ENCODE measurements at places on chromosomes 2 and 18.

GRCh38 chr18:6021306-6022073 lies 126.2 kb upstream of the TMEM200C start:
- no peak for DNase-seq

DNA sequence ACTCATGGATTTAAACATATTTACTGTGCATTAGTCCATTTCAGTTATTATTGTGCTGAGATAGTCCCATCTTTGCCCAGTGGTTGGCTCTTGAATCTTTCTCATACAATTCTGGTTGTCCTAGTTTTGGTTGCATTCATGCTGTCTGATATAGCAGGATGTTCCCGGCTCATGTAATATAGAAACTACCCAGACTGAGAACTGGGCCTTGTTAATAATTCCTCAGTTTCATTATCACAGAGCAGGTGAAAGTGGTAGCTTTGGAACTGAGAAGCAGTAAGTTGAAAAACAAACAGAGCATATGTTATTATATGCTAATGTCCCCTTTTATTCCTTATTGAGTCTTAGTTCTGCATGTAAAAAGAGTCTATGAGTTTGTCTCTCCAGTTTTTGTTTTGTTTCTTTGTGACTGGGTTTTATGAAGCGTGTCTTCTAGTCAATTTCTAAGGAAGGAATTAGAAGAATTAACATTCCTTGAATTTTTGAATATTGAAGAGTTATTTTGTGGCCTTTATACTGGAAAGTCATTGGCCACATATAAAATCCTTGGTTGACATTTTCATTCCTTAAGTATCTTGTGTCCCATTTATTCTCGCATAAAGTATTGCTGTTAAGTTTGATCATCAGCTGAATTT lies 43.3 kb downstream of the EIF5B start:
- no peak for DNase-seq

DNA sequence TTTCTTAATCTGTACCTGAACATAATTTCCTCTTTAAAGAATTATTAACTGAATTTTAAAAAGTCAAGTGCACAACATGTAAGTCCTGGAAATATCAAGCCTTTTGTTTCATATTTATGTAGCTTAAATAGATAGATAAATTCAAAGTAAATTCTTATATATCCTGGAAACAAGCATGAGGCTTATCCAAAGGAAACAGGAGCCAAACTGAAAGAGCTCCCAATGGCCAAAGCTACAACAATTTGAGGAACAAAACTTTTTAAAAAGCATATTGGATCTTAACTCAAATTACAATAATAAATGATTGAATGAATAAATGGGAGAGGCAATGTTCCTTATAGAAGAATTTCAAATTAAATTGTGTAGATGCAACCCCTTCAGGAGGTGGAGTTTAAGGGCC lies 679.1 kb downstream of the METTL4 start:
- no peak for DNase-seq

GRCh38 chr18:5972298-5972697 lies 77.0 kb upstream of the TMEM200C start:
- no peak for DNase-seq

DNA sequence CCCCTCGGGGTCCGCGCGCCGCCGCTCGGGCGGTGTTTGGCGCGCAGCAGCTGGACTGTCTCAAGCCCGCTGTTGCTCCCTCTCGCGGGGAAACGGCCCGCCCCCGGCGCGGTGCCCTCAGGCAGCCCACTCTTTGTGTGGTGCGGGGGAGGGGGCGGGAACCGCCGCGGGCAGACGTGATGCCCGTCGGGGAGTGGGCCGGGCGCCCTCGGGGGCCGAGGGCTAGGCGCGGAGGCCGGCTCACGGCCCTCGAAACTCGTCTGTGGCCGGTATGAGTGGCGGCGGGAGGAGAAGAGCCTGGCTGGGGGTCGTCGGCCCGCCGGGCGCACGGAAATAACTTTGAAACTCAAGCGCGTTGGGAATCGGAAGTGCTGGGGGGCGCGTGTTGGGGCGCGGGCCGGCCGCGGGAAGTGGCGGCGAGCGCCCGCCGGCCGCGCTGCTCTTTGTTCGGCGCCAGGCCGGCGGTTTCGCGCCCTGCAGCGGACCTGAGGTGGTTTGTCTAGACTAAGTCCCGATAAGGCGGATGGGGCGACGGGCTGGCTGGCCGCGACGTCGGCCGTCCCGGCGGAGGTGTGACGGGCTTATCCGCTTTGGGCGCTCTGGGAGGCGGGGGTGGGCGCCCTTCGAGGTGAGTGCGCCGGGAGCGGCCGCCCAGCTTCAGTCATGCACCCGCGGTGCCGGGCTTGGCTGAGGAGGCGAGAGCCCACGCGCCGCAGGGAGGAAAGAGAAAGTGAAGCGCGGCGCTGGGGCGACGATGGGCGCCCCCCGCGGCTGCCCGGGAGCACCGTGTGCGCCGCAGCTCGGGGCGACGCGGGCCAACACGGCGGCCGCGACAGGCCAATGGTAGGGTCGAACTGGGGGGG lies 679 bp downstream of the PTMA start:
- DNase-seq, result peak; percentile 60

DNA sequence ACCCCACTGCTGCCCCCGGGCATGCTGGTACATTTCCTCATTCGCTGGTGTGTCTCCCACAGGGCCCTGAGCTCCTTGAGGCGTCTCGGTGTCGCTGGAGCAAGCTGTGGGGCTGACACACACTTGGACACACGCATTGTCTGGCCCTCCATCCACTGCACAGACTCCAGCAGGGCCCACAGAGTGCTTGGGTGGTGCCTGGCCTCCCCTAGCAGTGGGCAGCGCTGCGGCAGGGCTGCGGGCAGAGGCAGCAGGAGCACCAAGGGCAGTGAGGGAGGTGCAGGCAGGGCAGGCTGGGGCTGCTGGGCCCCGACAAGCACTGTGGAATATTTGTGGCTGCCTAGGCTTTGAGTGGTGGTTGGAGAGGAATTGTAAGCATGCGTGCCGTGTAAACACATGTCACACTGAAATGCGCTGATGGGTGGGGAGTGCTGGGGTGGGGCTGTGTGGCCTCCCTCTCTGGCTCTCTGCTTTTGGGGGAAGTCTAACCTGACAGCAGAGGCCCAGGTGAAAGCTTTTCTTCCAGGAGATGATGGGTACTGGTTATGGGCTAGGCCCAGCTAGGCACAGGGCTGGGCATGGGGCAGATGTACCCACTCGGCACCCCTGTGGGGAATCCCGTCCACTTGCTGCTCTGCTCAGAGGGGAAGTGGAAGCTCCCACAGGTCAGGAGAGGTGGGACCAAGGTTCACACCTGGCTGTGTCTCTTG lies 55.5 kb upstream of the HS6ST1 start:
- DNase-seq, result no peak

DNA sequence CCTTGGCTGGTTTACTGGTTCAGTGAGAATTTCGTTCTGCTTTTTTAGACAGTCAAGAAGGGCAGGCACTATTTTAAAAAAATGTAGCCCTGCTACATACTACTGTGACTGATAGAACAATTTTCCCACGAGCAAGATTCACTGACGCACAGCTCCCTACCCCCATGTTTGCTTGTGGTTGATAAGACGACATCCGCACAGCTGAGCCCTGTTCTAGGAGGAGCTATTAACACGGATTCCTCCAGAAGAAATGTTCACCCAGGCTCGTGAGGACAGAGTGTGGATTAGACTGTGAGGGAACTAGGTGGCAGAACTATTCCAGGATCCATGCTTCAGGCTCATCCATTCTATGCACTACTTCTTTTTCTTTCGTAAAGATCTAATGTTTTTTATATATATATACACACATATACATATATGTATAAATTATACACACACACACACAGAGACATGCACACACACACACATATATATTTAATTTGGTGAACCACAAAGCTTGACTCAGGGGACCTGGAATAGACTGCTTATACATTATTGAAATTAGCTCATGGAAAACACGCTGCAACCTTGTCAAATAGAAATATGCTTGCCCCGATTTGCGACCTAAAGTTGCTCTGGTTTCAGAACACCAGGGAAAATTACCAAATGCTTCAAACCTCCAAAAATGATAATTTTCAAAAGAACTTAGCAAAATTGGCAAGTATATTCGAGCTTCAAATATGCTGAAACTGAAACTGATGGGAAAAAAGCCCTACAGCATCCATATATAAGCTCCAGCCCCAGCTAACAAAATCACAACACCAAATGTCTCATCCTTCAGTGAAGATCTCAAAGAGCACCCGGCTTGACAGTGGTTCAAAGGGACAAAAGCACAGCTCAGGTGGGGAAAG lies 370.4 kb downstream of the SOCS6 start:
- DNase-seq, result peak; percentile 72

GRCh38 chr2:141055531-141055930 lies 1075.3 kb downstream of the LRP1B start:
- no peak for DNase-seq

GRCh38 chr2:137947728-137948336 lies 16.4 kb upstream of the HNMT start:
- no peak for DNase-seq

GRCh38 chr2:64848363-64848762 lies 140.8 kb upstream of the SLC1A4 start:
- no peak for DNase-seq

DNA sequence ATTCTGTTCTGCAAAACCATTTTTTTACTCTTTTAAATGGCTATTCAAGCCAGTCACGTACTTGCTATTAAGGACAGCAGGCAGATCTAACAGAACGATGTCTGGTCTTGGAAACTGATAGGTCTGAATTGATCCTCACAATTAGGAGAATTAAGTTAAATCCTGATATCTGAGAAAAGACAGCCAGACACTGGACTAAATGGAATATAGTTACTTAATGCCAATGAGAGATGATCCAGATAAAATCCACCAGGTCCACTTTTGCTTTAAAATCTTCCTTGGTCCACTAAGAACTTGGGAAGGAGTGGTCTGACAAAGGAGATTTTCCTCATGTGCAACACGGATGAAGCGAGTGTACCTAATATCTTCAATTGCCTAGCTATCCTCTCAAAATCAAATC lies 86.9 kb downstream of the PLEKHM3 start:
- DNase-seq, result no peak

DNA sequence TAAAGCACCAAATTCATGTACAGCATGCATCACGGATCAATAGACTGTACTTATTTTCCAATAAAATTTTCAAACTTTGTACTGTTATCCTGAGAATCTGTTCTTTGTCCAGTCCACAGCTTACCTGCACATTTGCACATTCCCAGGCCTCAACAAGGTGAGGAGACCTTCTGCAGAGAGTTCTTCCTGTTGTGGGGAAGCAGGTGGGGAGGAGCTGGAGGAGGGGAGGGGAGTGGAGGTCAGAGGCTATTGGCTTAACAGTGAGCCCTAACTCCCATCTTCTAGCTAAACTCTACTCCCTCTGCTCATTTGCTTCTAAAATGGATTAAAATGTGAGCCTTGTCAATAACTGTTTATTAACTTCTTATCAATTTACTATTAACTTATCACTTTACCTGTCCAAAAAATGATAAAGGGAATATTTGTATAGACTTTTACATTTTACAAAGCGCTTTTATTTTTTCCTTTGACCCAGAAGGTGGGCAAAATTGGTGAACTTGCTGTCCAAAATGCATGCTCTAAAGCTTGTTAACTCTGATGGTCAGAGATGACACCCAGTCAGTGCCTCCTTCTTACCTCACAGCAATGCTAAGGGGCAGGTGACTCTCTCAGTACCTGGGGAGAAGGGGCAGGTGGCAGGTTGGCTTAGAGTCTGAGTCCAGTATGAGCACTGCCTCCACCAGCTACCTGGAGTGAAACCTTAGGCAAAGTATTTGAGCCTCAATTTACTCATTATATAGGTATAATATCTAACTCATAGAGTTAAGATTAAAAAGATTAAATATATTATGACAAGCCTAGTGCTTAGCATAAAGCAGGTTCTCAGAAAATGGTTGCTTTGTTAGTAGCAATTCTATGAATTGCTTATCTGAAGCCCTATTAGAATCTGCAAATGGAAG lies 6.8 kb upstream of the IL1RL2 start:
- DNase-seq, result no peak

DNA sequence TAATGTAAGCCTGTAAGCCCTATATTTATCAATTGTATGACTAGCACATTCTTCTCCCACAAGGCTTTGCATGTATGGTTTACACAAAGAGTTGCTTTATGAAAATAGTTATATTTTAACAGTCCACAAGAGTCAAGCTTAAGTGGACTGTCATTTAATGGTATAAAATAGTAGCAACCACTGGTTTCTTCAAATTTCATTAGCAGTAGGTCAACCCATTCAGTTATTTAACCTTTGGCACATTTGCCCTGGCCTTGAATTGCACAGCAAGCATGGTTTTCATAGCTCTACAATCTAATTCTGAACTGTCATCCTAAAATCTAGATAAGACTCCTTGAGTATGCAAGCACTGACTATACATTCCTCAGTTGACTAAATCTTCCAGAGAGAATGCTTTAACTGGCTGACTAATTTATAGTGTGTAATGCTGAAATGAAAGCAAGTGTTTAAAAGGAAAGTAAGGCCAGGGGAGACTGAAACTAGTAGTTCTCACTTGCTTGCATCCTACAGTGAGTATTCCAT lies 1.8 kb downstream of the DPP4 start:
- no peak for DNase-seq

DNA sequence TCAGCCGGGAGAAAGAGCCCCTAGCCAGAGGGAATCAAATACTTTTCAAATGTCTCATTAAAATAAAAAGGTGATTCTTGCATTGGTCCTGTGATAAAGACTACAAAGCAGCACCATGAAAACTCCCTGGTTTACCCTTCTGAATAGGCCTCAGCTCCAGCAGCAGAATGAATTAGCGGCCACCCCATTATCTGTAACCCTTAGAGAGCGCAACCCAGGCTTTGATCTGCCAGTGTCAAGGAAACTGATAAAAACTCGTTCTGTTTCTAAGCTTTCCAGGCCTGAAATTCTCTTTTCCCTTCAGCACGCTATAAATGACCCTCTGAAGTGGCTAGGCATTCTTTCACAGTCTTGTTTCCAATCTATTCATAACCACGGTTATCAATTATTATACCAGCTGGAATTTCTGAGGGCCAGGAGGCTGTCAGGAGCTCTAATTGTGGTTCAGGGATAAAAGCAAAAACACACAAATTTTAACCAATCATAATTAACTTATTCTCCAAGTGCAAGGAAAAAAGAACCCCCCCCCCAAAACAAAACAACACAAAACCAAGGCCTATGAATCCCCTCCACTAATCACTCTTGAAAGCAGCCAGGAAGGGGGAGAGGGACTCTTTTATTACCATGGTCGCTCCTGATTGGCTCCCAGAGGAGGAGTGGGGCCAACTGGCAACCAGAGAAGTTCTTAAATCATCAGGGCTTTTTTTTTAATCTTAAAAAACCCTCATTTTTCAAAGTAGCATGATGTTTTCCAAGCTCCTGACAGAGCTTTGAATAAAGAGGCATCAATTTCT lies 258.9 kb downstream of the CYRIA start:
- DNase-seq, result no peak

GRCh38 chr2:97781981-97782380 lies 68.6 kb downstream of the ZAP70 start:
- no peak for DNase-seq

GRCh38 chr18:52152036-52152435 lies 188.0 kb upstream of the DCC start:
- no peak for DNase-seq

DNA sequence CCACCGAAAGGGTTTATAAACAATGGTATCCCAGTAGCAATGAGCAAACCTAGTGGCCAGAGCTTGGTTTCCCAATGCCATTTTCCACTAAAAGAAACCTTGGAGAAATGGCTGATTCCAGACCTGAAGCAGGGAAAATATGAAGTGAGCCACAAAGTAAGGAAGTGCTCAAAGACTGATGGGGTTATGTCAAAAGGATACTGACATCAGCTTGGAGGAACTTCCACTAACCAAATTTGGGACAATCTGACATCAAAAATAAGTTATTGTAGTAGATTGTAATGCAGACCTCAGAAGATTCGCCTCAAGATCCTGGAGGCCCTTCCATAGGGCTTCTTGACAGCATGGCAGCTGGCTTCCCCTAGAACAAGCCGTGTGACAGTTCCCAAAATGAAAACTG lies 79.4 kb upstream of the SP3 start:
- DNase-seq, result no peak

All from central memory CD4-positive, alpha-beta T cell (primary cell).